ENCODE measurements at places on chromosomes 2 and 18.

GRCh38 chr2:201126308-201127151 lies 10.6 kb downstream of the CFLAR start:
- peak; percentile 78 for DNase-seq

- DNase-seq: peak; percentile 22
These were observed 51.5 kb downstream of the USP37 start for GRCh38 chr2:218516614-218517013.

GRCh38 chr18:58991167-58991798 lies 126.6 kb downstream of the ZNF532 start:
- DNase-seq: peak; percentile 65

- no peak for DNase-seq
These were observed 79.4 kb upstream of the ARHGAP28 start for GRCh38 chr18:6650127-6650507.

- DNase-seq: peak; percentile 96
These were observed 80.3 kb upstream of the TSPYL6 start for GRCh38 chr2:54336136-54336976.

DNA sequence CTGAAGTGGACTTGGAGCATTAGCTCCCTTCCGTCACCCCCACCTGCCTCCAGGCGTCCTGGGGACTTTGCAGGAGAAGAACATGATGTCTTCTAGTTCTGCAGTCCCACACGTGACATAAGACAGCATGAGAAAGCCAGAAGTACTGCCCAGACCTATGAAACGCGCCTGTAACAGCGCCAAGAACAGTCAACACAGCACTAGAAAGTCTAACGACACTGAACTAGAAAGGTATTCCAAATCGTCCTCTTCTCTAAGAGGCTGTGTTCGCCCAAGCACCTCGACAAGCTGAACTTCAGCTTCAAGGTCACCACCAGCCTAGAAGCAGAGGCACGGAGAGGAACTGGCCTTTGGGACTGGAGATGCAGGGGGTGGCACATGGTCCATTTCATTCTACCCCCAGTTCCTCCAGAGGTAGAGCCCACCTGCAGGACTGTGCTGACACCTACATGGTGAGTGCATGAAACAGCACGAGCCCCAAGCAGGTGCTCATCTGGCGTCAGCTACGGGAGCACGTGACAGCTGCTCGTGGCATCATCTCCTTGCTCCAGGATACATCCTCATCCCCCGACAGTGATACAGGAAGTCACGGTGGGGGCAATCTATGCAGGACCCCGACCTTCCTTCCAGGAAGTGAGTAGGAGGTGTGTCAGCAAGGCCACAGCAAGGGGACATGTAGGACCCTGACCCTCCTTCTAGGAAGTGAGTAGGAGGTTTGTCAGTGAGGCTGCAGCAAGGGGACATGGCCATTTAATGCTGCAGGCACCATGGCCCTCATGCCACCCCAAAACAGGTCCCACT lies 3.7 kb downstream of the HDAC4 start:
- no peak for DNase-seq

GRCh38 chr2:72755647-72756423 lies 70.0 kb downstream of the EXOC6B start:
- peak; percentile 47 for DNase-seq

DNA sequence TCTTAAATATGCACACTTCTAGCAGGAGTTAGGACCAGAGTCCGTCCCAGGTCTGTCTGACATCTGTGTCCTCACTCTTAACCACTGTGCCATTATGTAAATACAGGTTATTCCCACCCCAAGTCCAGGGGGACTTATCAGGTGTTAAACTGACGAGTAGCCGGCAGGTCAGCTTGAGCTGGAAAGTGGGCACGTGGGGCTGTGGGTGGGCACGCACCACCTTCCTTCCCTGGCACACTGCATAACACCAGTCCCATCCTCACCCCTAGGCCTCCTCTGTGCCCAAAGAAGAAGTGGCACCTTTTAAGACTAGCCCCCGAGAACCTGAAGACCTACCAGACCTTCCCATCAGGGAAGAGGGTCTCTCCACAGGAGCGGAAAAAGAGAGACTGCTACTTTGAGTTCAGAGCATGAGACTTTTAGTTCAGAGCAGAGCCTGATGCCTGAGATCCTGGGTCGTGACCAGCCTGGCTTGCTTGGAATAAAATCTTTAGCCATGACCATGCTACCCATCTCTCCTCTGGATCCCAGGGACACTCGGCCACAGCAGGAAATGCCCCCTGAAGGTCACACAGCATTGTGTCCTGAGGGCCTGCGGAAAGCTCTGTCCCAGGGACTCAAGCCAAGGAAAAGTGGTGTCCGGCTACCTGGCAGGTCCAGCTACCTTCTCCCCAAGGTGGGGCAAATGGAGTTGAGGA lies 62.0 kb downstream of the CIB4 start:
- no peak for DNase-seq

DNA sequence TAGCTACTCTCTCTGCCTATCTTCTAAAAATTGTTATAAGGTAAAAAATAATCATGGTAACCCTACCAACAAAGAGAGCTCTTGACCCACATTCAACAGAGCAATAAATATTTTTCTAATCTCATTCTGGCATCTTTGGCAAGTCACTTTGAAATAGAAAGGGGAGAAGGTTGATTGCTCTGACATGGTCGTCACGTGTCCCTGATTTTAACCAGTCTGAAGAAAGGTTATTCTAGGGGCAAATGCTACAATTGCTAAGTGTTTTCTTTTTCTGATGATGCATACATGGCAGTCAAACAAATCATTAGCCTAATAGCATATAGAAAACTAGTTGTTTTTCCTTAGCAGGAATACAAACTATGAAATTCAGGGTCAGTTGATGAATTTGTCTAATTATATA lies 153.3 kb upstream of the MAP3K20 start:
- no peak for DNase-seq

DNA sequence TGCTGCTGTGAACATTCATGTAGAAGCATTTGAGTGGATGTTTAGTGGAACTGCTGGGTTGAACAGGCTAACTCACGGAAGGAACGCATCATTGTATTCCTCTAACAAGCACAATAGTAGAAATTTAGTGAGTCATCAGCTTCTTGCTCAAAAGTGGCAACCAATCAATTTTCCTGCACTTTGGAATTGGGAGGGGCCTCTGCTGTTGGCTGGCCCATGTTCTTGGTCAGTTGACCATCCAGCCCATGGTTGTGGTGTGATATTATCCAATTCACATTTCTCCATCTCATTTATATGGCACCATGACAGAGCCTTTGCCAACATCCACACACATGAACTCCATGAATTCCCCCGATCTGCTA lies 95.0 kb downstream of the TNFRSF11A start:
- peak; percentile 16 for DNase-seq

DNA sequence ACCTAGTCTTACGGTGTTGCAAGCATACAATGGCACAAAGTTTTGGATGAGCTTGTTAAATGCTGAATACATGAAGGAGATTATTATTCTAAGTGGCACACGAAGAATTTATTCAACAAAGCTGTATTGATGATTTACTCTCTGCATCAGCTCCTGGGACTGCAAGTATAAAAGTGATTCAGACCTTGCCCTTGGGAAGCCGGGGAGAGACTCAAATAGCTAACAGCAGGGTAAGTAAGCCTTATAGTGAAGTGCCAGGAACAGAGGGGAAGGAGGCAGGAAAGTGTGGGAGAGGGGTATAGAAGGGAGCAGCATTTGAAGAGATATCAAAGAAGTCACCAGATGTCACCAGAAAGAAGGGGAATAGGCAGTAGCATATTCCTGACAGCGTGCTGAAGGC lies 115.4 kb downstream of the MCFD2 start:
- peak; percentile 68 for DNase-seq

- DNase-seq: no peak
These were observed 9.8 kb upstream of the ARID5A start for GRCh38 chr2:96526615-96527285.

DNA sequence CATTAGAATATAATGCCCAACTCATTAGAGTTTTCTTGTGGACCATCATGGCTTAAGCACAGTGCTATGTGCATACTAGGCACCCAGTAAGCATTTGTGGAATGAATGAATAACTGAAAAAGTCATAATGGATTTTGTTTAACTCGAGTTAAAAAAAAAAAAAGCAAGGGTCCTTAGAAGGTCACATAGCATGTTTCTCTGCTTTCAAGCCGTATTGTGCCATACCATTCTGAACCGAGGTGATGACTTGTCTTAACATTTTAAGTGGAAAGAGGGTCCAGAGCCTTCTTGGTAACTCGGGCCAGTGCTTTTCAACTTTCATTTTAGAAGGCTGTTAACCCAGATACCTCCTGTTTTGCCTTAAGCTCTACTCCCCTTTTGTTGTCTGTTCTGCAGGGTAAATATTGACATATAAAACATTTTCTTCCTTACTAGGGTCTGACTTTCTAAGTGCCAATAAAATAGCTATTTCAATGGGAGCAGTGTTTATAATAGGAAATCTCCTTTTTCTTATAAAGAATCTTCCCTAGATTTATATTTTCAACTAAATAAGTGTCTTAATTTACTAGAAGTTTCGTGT lies 787 bp upstream of the ADGRF3 start:
- peak; percentile 67 for DNase-seq

DNA sequence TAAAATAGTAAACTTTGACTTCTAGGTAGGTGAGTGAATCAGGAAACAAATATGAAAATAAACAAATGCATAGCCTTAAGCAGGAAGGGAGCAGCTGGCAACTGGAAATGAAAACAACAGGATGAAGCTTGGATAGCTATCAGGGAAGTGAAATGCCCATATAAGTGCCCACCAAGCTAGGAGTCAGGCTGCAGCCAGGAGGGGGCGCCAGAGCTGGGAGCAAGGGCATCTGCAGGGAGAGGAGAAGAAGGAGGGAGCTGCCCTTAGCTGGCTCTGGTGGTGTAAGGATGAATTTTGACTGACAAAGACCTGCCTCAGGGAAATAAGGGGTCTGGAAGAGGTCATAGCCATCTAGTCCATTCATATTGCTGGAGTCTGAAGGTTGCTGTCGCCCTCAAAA lies 298.3 kb downstream of the TDRD15 start:
- peak; percentile 21 for DNase-seq

DNA sequence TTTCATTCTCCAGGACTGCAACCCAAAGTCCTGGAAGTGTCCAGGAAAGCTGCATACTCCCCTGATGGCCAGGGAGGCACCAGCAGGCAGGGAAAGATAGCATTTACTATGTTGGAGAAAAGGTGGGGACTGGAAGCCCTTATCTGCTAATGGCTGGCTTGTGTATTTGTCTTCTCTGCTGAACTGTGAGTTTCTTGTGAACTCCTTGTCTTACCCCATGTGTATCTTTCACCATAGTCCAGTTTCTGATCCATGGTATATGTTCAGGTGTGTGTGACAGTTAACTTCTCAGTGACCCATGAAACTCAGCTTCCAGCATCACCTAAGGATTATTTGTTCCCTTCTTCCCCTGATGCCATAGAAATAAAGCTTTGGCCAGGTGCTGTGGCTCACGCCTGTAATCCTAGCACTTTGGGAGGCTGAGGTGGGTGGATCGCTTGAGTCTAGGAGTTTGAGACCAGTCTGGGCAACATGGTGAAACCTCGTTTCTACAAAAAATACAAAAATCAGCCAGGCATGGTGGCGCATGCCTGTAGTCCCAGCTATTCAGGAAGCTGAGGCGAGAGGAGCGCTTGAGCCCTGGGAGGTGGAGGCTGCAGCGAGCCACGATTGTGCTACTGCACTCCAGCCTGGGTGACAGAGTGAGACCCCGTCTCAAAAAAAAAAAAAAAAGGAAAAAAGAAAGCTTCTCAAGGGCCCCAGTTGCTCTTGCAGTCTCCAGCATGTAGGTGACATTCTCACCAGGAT lies 112.8 kb upstream of the MAP4K3 start:
- no peak for DNase-seq

DNA sequence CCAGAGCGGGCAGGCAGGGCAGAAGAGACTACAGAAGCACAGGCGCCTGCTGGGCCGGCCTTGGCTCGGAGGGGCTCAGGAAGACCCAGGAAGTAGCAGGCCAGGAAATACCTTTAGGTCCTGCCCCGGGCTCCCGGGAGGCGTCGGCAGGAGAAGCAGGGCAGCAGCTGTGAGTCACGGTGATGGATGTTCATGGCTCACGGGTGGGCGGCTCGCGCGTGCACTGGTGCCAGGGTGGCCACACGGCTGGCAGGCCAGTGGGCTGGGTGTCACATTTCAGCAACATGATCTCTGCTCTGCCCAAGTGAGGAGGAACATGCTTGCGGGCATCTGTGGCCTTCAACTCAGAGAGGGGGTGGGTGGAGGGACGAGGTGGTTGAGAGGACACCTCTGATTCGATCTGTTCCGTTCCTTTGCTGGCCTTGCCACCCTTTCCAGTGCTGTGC lies 139.3 kb downstream of the KLHL29 start:
- DNase-seq: peak; percentile 76

DNA sequence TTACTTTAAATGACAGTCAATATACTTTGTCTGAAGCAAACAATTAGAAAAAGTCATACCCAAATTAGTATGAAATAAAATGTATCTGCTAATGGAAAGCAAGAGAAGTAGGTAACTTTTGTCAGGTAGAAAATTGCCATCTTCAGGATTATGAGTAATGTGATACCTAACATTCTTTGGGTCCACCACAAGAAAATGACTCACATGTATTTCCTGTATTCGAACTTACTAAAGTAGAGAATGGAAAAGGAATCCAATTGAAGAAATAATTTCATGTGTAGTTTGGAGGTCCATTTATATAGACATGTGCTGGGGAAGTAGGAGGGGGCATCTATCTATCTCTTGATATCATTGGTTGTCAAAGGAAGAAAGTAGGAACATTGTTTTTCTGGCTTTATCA lies 636.2 kb upstream of the CHAC2 start:
- peak; percentile 35 for DNase-seq

DNA sequence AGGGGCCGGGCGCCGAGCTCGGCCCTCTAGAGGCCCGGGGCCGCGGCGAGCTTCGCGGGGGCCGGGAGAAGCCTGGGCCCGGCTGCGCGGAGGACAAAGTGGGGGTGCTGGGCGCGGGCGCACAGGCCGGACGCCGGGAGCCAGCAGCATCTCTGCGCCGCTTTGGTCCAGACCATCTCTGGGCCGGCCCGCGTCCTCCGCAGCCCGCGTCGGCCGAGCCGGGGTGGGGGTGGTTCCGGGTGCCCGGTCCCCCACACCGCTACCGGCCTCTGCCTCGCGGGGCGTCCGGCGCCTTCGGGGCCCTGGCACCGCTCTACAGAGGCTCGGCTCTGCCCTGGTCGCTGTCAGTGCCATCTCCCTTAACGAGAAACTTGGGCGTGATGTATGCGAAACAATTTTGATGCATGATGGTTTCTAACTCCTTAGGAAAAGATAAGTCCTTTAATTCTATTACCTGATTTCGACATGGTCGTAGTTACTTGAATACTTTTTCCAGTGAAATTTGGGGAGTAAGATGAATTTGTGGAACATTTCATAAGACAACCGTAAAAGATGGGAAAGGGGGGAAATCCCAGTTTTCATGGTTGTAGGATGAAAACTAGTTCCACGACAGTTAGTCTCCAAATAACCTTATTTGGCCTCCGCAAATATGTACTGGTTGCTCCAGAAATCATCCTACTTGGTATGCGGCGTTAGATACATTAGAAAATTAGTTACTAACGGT lies 562 bp downstream of the TWSG1 start:
- DNase-seq: peak; percentile 59
